ENCODE measurements at places on chromosomes 4 and X.

- no peak for DNase-seq
Observed at GRCh38 chr4:85812776-85813175, 337.8 kb downstream of the ARHGAP24 start.

DNA sequence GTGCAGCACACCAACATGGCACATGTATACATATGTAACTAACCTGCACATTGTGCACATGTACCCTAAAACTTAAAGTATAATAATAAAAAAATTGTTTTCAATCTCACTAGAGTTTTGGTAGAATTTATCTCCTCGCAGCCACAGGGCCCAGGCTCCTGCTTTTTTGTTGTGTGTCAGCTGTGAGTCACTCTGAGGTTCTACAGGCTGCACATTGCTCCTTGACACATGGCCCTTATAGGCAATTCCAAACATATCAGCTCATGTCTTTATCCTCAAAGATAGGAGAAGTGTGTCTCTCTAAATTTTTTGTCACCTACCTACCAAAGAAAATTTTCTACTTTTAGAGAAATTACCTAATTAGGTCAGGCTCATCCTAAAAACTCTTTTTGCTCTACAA, 252.1 kb upstream of the ADGRL3 start:
- no peak for DNase-seq

DNA sequence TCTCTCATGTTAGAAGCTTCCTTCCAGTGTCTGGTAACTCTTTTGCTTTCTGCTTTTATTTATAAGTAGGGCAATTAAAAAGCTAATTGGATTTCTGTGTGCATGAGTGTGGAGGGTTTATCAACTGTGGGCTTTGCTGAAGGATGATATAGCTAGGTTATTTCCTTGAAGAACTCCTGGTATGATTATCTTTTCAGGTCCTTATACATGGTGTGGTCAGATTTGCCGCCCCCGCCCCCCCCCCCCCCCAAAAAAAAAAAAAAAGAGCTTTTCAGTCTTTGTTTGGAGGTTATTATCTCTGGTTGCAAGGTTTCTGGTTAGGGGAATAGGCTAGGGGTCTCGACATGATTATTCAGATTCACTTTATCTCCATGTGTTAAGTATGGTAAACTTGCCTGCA, 35.9 kb downstream of the MOB1B start:
- DNase-seq, result no peak

- no peak for DNase-seq
Observed at GRCh38 chr4:58042176-58042575, 932.0 kb upstream of the IGFBP7 start.

GRCh38 chr4:8175686-8176085, 17.1 kb upstream of the ABLIM2 start:
- no peak for DNase-seq

DNA sequence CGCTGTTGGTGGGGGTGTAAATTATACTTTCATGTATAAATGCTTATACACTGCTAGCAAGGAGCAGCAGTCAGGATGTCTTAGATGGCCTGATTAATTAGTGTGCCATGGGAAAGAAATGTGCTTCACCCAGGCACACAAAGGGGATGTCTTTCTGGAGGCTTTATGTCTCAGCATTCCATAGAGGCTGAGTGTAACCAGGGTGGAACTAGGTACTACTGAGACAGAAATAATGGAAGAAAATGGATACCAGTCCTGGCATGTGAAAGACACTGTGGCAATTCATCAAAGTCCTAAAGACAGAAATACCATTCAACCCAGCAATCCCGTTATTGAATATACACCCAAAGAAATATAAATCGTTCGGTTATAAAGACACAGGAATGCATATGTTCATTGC, 52.5 kb downstream of the PF4 start:
- DNase-seq, result no peak

GRCh38 chr4:82918091-82918490, 17.6 kb downstream of the THAP9 start:
- DNase-seq, result no peak

DNA sequence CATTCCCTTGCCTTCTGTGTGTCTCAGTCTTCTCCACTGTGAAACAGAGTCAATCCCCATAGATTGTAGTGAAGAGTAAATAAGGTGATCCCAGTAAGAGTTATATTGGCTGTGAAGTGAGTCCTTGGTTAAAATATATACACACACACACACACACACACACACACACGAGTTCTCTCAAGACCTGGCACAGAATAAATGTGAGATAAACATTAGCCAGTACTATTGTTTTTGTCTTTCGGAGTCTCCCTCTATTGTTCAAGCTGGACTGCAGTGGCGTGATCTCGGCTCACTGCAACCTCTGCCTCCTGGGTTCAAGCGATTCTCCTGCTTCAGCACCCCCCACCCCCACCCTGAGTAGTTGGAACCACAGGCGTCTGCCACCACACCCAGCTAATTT, 44.8 kb upstream of the FAM156A start:
- DNase-seq, result no peak

GRCh38 chrX:114774691-114775090, 190.8 kb downstream of the HTR2C start:
- DNase-seq, result no peak

DNA sequence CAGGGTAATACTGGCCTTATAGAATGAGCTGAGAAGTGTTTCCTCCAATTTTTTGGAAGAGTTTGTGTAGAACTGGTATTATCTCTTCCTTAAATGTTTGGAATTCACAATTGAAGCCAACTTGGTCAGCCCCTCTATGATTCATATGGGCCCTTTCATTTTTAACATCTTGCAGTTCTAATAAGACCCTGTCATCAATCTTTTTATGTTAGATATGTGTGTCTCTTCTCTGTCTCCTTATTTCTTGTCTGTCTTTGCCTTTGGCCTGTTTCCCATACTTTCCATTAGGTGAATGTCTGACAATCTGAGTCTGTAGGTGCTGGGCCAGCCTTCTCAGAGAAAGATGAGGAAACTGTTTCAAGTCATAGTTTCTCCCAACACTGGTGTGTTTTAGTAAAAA, 88.7 kb downstream of the SLC16A2 start:
- no peak for DNase-seq

GRCh38 chr4:120664851-120665250, 257.7 kb downstream of the PRDM5 start:
- DNase-seq, result no peak

- no peak for DNase-seq
Observed at GRCh38 chrX:97743014-97743413, 859.3 kb downstream of the RPA4 start.

- DNase-seq, result no peak
Observed at GRCh38 chr4:150345207-150345744, 236.7 kb upstream of the MAB21L2 start.

- DNase-seq, result no peak
Observed at GRCh38 chrX:136555694-136556093, 23.7 kb downstream of the VGLL1 start.

- DNase-seq, result no peak
Observed at GRCh38 chr4:182978152-182978827, 61.1 kb upstream of the DCTD start.

- DNase-seq, result no peak
Observed at GRCh38 chr4:107482546-107482945, 237.5 kb downstream of the PAPSS1 start.

- DNase-seq, result no peak
Observed at GRCh38 chrX:6468706-6469105, 66.2 kb downstream of the VCX3A start.

GRCh38 chr4:139658586-139659382, 6.8 kb upstream of the MGST2 start:
- DNase-seq, result no peak

DNA sequence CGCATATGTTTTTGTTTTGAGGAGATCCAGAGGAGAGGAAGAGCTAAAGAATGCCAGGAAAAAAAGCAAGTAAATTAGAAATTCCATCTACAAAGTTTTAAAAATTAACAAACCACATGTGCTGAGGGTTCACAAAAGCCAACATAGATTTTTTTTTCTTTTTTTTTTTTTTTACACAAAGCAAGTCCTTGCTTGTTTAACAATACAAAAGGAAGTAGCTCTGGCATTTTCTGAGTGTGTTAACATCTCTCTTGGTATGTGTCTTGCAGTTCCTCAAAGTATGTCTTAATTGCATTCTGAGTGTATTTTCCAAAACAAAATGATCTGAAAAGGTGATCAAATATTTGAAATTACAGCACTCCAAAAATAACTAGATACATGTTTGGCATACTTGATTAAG, 1682.7 kb upstream of the AGA start:
- DNase-seq, result no peak

DNA sequence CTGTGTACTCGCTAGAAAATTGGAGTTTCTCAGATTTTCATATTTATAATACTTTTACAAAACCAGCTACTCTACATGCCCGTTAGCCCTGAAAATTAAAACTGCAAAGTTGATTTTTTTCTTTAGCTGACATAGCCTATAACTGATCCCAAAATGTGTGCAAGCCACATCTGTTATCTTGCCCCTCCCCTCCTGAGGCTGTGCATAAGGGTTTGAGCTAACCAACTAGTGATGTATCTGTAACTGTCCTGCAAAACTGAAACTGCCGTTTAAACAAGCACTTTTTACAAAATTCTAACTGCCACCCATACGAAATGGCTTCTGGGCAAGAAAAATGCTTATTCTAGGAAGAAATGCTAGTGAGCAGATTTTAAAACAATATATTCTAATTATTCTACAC, 59.1 kb downstream of the EDNRA start:
- no peak for DNase-seq

GRCh38 chr4:95092766-95093165, 335.0 kb downstream of the BMPR1B start:
- no peak for DNase-seq

DNA sequence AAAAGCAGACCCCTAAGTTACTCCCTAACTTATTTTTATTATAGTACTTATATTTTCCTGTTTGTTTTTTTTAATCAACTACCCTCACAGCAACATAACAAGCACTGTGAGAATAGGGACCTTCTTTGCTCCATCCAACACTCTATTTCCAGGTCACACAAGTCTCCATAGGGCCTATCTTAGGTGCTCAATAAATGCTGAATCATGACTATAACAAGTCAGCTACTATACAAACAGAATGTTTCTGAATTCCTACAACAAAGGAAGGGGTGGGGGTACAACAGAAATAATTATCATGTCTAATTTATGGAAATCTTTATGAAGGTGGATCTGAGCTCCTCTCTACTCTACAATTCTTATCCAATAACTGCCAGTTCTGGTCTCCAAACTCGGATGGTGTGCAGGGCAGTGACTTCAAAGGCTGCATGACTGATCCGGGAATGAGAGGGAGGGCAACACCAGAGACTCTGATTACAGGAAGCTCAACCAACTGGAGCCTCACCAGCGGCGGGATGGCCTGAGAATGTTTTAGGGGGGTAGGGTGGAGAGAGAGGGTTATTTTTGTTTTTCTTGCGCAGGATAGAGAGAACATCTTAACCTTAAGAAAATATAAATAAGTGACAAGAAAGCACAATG, 71.1 kb downstream of the HADH start:
- no peak for DNase-seq

- no peak for DNase-seq
Observed at GRCh38 chrX:71556036-71556435, 22.2 kb upstream of the GCNA start.

- no peak for DNase-seq
Observed at GRCh38 chr4:94933799-94934198, 176.0 kb downstream of the BMPR1B start.

- no peak for DNase-seq
Observed at GRCh38 chr4:73661646-73662119, 41.4 kb upstream of the RASSF6 start.

DNA sequence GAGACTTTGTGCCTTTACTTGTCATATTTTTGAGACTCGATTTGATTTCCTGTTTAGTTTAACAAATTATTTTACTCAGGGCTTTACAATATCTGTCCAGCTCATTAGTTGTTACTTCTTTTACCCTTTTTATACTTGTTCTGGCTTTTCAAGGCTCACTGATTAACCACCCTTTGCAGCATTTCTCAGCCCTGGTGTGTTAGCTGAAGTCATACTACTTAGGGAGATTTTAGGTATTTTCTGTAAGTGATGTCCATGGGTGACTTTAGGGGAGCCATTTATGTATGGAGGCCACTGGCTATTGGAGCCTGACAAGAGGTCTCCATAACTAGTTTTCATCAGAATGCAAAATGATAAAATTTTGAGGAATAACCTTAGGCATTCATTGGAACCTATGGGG, 147.2 kb downstream of the RPA4 start:
- DNase-seq, result no peak
